Stimulated activated CD8-positive, alpha-beta memory T cell treated with anti-CD3 and anti-CD28 coated beads, Interleukin-15, amount 100 ng/mL, for 4 hours (primary cell): ENCODE measurements at places on chromosomes 7 and 10.

DNA sequence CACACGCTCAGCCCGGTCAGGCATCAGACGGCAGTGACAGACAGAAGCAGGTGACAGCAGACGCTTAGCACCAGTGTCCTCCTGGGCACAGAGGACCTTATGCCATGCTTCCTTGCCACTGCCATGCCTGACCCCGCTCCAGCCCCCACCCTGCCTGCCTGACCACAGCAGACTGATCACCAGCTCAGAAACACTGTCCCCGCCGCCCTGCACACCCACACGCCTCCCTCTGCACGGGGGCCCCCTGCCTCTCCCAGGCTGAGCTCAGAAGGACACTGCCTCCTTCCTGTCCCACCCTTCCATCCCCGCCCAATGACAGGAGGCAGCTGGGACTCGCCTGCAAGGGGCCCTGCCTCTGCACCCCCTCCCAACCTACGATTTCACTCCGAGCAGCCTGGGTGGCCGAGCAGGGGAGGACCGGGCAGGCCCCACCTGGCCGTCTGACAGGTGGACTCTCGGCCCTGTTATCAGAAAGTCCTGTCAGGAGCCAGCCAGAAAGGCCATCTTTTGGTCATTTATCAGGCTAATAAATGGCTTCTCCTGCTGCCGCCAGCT lies 183.4 kb downstream of the ELFN1 start:
- DNase-seq = no peak

- DNase-seq = no peak
These were observed 22.8 kb downstream of the GNA12 start for GRCh38 chr7:2821161-2821841.

DNA sequence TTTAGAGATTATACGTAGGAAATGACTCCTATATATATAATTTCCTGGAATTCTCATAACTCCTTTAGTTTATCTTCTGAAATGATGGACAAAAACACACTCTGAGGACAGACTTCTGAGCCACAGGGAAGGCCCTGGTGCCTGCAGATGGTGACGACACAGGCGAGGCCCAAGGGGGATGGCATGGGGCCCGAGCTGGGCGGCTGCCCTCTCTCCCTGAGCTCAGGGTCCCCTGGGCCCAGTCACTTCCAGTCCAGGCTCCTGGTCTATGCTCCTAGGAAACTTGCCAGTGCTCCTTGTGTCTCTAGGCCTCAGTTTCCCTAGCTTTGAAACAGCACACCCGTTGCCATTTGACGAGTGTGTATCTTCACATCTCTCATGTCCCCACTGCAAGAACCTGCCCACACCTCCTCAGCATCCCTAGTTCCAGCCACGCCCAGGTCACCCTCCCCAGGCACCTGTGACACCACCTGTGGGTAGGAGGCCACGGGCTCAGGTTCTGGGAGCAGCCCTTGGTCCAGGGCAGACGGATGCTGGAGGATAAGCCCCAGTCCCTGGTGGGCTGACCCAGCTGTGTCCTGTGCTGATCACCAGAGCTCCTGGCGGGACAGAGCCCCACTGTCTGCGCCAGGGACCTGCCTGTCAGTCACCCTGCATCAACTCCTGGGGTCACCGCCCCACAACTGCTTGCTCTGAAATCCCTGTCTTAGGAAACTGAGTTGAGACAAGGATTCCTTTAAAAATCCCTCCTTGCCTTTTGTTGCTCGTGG lies 23.4 kb upstream of the SHH start:
- DNase-seq = no peak

- no peak for DNase-seq
These were observed 34.9 kb downstream of the PCBD1 start for GRCh38 chr10:70853457-70853856.

DNA sequence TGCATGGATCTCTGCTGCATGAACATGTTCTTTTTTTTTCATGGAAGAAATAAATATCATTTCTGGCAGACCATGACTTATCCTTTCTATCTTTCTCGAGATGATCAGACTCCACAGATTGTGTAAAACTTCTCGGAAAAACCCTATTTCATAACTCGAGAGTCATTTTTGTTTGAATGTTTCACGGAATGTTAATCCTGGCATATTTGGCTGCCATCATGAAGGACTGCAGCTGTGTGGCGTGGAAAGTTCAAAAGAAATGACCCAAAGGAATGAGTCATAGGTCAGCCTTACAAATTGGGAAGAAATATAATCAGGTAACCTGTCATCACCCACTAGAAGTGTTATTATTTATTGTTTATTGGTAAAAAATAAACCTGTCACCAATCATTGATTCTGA lies 566.8 kb downstream of the SDK1 start:
- no peak for DNase-seq
